ENCODE measurements at places on chromosomes 7 and 10.

DNA sequence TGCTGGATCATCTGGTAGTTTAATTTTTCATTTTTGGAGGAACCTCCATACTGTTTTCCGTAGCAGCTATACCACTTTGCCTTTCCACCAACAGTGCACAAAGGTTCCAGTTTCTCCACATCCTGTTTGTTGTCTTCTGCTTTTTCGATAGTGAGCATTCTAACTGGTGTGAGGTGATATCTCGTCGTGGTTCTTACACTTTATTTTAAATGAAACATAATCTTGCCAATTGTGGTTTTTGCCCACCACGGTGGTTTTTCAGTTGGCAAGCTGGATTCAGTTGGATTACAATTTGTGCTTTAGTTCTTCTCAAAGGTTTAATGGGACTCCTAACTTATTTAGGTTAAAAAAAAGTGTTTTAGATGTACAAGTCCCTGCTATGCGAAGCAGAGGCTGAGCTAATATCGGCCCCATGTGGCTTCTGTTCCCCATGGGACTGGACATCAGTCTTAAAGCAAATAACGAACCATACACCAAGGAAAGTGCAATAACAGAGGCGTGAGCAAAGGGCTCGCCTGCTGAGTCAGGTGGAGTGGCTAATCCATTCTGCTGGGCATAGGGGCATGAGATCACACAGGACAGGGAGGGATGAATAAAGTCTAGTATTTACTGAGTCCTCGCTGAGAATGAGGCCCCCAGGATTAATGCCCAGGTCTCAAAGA lies 153.6 kb downstream of the AOAH start:
- DNase-seq: no peak

GRCh38 chr7:71182438-71182935 lies 50.5 kb downstream of the GALNT17 start:
- no peak for DNase-seq

DNA sequence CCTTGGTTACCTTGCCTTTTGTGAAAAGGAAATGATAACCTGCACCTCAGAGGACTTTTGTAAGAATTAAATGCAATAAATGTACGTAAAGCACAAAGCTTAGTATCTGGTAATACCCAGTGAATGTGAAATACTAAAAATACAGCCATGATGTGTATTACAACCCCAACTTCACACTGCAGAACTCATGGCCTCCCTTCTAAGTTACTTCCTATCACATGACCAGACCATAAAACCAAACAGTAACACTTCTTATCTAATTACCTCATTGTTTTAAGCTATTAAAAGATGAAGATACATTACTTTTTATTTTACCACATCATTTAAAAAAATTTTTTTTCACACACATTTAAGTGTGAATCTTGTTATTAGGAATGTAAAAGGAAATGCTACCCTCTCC lies 29.0 kb downstream of the VPS41 start:
- DNase-seq: no peak

DNA sequence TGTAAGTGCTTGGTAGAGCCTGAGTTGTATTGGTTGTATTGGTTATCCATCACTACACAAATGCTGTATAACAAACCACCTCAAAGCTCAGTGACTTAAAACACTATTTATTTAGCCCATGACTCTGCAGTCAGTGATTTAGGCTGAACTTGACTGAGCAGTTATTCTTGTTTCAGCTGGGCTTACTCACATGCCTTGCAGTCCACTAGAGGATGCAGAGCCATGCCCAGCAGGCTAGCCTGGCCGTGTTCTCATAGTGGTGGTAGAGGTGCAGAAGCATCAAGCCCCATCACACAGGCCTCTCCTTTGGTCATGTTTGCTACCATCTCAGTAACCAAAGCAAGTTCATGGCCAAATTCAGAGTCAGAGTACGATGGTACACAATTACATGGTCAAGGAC lies 43.9 kb downstream of the LUC7L2 start:
- no peak for DNase-seq

DNA sequence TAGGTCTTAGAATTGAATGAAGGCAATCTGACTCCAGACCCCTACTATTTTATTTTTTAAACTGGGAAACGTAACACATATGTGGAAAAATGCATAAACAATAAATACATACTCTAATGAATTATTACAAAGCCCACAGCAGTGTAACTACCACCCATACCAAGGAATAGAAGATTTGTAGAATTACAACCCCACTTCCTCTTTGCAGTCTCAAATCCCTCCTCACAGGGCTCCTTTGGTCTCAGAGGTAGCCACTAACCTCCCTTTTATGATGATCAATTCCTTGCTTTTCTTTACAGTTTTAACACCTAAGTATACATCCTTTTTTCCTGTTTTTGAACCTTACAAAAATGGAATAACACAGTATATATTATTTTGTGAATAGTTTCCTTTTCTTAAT lies 6.7 kb upstream of the CCDC126 start:
- DNase-seq: no peak

DNA sequence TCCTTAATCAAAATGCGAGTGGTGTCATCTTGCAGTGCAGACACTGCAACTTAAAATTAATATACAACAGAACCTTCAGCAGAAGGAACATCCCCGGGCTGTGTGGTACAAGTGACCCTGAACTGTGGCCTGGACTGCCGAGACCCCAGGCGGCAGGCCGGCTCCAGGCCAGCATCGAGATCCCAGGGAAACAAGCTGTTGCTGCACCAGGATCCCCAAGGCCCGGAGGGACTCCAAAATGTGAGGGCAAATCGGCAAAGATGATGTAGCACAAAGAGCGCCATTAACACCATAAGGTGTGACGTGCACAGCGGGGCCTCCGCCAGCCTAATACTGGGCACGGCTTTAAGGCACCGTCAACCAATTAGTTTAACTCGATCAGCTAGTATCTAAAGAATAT lies 73.9 kb downstream of the EBF3 start:
- no peak for DNase-seq

DNA sequence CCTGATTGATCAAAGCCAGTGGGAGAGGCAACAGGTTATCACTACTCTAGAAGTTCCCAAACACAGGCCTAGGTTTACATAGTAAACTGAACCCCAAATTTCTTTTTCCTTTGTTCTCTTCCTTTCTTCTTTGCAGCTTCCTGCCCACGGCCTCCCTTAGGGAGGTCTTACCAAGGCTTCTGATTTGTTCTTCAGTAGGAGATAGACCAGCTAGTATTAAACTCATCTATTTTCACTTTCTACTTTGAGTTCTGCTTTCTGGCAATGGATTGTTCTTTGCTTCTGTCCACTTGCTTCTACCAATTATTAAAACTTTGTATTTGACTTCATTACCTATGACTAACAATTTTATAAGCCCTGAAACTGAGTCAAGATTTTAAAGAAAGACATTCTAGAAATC lies 251.2 kb upstream of the FZD1 start:
- DNase-seq: no peak

GRCh38 chr7:24948739-24949138 lies 31.2 kb downstream of the OSBPL3 start:
- no peak for DNase-seq

DNA sequence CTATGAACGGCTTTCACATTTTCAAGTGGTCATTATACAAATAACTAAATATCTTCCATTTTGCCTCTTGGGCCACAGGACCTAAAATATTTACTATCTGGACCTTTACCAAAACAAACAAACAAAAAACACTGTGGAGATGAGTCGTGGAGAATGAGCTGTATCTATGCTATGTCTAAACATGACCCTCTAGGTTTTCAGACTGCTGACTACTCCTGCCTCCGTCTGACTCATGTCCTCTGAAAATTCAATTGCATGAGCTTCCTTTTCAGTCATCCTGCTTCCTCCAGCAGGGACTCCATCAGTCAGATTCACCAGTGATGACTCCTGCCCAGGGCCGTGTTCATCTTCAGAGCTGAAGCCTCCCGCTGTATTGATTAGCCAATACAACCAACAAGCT lies 96.8 kb downstream of the COL28A1 start:
- no peak for DNase-seq

DNA sequence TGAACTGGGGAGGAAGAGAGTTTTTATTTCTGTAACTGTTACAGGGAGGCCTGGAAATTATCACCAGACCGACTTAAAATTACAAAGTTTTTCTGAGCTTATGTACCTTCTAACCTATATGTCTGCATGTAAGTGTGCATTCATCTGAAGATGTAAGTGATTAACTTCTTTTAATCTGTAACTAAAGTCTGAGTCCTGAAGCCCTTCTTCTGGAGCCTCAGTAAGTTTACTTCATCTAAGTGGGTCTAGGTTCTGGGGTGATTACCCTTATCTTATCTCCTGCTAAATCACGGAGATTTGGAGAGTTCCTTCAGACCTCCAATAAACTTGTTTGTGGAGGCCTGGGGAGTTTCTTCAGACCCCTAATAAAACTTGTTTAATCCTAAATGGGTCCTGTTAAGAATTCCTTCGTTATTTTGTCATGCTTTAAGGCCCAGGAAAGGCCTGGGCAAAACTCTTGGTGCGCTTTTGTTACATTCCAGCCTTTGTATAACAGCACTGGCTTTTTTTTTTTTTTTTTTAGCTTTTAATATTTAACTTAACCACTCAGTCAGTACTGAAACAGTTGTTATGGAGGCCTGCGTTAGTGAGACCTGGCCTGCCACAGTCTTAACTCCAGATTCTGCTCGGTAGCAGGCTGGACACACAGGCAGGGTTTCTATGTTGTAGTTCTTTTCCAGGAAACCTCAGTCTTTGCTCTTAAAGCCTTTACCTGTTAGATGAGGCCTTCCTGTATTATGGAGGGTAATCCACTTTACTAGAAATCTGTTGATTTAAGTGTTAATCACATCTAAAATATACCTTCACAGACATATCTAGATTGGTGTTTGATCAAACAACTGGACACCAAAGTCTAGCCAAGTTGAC lies 33.0 kb downstream of the TPST1 start:
- no peak for DNase-seq

DNA sequence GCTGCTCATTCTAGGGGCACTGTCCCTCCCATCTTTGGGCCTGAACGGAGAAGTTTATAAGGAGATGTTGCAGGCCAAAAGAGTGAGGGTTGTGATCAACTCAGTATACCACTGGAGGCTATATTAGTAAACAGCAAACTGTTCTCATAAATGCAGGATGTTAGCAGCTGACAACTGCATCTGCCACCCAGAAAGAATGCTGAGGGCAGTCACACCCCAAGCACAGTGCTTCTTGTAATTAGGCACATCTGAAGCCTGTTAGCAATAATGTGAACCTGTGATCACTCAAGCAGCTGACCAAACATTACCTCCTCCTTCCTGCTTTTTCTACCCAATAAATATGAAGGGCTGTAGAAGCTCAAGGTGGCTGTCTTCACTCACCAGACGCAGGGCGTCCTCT lies 38.4 kb upstream of the ZNF138 start:
- DNase-seq: no peak

DNA sequence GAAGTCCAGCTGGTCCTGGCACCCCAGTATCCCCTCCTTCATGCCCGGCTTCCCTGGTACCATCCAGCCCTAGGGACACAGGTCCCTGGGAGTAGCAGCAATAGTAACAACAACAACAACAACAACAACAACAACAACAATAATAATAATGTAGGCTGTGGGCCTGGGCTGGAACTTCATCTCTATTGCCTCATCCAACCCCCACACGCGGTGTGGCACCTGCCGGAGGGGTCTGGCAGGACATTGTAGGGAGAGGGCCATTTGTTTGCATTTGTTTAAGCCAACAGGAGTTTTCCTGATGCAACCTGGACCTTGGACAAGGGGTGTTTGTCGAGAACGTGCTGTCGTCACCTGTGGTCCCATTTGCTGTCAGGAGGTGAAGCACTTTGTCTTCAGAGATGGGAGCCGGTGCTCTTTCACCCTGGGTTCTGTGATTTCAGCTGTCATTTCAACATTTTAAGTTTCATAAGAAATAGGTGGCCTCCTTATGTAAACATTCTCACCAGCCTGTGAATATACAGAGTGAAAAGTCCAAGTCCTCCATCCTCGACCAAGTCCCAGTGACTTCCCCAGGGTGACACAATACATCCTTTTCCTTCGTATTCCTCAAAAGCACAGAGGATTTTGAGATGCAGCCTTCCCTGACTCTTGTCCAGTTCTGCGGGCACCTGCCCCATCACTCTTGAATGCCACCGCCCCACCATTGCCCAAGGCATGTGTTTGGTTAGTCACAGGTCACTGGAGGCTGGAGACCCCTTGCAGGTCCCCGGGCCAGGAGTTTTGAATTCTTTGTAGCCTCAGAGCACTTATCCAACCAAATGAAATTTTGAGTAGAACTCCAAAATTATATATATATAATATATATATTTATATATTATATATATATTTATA lies 9.2 kb downstream of the LHPP start:
- DNase-seq: no peak

GRCh38 chr10:104339469-104340110 lies 1.3 kb upstream of the ITPRIP start:
- DNase-seq: no peak

- DNase-seq: no peak
Measured at GRCh38 chr7:129009437-129009836, 45.5 kb downstream of the TNPO3 start.

DNA sequence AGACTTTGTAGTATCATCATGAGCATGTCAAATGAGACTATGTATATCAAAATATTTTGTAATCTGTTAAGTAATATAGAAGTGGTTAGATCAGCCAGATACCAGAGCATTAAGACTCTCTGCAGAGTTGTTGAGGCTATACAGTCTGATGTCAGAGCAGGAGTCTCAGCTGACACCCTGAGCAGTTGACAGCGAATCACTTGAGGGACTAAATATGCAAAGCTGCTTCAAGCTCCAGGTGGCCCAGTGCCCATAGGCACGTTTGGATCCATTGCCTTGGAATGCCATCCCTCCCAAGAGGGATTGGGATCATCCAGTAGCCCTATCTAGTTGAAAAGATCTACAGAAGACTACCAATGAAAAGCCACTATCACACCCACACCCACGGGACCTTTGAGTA lies 210.2 kb downstream of the TAX1BP1 start:
- no peak for DNase-seq

DNA sequence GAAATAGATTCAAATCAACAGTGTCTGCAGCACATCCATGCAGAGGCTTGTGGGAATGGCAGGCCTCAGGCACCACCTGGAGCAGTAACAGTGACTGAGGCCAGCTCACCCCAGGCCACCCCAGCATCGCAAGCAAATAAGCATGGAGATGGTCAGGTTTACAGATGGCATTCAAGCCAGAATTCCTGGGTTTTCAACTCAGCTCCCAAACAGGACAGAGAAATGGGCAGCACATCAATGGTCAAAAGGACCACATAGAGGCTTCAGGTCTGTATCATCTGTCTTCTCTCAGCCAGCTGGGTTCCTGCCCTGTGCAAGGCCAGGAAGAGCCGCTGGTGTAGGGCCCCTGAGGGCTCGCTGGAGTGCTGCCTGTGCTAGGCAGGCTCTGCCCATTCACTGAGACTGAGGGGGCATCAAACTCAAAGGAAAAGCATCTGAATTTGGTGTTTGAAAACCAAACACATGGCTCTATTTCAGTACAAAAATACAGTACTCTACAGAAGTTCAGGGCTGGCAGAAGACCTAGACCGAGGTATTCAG lies 112.5 kb downstream of the KMT2E start:
- no peak for DNase-seq
